ENCODE measurements at places on chromosomes 7 and 10.

DNA sequence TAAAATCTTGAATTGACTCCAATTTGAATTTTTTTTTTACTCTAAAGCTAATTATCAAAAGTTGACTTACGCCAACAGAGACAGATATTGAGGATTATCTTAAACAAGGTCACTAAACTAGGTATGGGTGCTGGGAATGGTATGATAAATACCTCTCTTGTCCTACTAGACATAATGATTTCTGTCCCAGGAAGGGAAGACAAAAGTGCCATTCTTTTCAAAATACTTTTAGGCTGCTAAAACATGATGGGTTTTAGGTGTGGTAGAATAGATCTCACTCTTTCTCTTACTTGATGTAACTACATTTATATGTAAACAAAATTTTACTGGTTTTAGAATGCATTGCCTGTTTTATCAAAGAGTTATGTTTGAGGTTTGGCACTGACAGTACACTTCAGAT is 15.1 kb downstream of the TMEM60 start:
- no peak for DNase-seq

DNA sequence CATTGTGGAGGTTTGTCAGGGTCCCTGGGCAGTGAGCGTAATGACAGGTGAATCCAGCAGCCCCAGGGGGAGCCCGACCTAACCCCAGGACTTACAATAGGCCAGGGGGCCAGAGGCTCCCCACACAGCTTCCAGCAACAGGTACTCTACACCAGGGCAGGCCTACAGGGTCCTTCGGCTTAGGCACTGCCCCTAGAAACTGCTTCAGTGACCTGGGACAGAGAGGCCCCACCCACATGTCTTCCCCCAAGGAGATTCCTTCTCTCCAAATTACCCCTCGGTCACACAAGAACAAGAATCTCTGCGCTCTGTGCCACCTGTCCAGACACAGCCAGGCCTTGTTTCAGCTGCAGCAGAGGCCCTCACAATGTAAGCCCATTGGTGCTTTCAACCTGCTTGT is 24.4 kb downstream of the SKIDA1 start:
- no peak for DNase-seq

DNA sequence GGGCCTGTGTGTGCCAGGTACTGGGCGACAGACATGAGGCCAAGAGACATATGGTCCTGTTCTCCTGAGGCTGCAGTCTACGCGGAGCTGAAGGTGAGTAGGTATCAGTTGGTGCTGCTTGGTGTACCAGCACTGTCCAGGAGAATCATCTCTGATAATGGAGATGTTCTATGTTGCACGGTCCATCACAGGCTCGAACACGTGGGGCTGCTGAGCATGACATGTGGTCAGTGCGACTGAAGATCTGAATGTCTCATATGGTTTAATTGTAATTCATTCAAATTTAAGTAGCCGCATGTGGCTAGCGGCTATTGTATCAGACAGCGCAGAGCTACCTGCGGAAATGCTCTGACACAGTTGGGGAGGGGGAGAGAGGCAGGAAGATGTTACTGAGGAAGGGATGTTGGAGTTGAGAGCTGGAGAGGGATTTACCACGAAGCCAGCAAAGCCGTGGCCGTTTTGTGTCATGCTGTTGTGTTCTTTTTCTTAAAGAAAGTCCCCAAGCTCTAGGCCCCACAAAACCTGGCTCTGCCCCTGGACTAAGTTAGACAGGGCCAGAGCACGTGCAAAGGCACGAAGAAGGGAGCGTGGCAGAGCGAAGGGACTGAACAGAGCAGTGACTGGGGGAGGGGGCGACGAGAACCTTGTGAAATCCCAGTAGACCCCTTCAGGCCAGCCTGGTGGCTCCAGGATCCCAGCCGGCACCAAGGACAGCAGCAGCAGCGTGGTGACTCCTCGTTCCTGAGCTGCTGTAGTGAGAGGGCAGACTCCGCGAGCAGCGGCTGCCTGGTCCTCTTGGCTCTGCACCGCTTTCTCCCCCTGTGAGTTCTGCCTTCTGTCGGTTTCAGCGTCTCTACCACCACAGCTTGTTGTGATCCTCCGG is 20.0 kb downstream of the SMKR1 start:
- no peak for DNase-seq

GRCh38 chr7:125668321-125668993 is 738.8 kb upstream of the POT1 start:
- DNase-seq = no peak

GRCh38 chr7:20033621-20034400 is 183.4 kb downstream of the MACC1 start:
- DNase-seq = no peak

DNA sequence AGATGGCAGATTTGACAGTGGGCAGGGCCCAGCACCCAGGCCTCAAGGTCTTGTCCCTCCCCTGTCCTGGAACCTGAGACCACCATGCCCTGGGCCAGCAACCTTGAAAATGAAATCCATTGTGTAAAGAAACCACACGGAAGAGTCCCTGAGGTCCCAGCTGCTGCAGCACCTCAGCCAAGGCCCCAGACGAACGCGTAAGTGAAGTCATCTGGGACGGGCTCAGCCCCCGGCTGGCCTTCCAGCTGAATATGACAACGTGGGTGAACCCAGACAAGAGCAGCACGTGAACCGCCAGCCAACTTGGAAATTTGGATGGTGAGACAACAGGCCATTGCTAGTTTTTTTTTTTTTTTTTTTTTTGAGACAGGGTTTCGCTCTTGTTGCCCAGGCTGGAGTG is 70.3 kb downstream of the CYTH3 start:
- DNase-seq = no peak

- no peak for DNase-seq
Measured at GRCh38 chr10:115295213-115295805, 202.1 kb downstream of the ATRNL1 start.

GRCh38 chr7:3918576-3918975 is 617.5 kb downstream of the SDK1 start:
- DNase-seq = no peak

DNA sequence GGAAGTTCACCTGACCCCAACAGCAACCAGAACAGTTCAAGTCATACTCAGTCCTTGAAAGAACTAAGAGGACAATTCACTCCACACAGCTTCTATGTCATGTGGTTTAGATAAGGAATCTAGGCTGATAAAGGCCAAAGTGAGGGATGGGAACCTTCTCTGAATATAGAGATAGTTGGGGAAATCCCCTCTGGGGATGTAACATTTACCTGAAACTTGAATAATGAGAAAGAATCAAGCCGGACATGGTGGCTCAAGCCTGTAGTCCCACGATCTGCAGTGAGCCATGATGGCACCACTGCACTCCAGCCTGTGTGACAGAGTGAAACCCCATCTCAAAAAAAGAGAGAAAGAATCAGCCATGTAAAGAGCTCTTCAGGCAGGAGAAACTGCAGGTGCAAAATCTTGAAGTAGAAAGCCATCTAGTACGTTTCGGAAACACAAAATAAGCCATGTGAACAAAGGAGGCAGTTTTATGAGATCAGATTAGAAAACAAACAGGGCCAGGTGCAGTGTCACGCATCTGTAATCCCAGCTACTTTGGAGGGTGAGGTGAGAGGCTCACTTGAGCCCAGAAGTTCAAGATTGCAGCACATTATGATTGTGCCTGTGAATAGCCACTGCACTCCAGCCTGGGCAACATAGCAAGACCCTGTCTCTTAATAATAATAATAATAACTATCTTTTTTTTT is 4.5 kb upstream of the DNMBP start:
- no peak for DNase-seq

GRCh38 chr7:30322271-30323005 is 38.0 kb downstream of the ZNRF2 start:
- peak; percentile 63 for DNase-seq

DNA sequence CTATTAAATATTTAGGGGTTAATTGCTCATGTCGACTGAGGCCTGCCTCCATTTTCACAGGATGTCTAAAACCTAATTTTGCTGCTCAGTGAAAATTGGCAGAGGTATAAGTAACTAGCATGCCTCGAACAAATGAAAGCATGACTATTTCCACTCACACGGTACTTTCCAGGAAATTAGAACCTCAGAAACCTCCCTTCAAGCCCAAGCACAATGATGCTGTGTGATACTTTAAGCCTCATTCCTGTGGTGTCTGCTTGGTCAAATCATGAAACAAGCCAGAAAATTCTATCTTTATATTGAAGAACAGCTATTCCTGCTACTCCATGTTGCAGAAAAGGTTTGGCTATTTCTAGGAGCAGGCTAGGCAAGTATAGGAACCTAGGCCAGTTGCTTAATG is 203.0 kb downstream of the SORCS3 start:
- DNase-seq = no peak

DNA sequence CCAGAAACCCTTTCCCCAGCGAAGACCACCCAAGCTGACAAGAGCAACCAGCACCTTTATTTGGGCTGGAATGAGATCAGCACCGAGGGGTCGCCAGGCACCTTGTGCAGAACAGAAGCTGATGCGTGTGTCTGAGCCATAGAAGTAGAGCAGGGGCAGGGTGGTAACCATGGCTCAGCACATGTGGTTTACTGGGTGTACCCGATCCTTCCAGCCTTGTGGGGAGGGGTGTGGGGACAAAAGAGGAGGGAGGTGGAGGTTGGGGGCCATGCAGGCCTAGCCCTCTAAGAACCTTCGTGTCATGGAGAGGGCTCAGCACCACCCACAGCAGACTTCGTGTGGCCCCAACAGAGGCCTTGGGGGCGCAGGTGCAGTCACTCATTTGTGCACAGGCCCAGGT is 84.0 kb upstream of the GTF2I start:
- DNase-seq = no peak

DNA sequence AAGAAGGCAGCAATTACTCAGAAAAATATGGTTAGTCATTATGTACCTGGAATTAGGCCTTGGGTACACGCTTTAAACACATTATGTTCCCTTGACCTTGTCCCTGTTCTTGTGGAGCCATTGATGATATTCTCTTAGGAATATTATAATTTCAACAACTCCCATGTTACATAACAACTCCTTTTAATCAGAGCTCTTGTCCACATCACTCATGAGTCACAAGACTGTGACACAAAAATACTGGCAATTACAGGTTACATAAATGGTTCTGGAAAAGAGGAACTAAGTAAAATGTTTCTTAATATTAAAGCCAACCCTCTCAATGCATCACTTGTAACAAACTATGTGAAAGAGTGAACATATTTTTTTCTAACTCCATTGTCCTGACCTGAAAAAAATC is 143.8 kb upstream of the PCLO start:
- DNase-seq = no peak

GRCh38 chr10:124464028-124464965 is 2.7 kb downstream of the LHPP start:
- no peak for DNase-seq

GRCh38 chr7:78379148-78379547 is 580.6 kb downstream of the PHTF2 start:
- no peak for DNase-seq

- DNase-seq = no peak
Measured at GRCh38 chr10:4212111-4212630, 427.2 kb upstream of the KLF6 start.

DNA sequence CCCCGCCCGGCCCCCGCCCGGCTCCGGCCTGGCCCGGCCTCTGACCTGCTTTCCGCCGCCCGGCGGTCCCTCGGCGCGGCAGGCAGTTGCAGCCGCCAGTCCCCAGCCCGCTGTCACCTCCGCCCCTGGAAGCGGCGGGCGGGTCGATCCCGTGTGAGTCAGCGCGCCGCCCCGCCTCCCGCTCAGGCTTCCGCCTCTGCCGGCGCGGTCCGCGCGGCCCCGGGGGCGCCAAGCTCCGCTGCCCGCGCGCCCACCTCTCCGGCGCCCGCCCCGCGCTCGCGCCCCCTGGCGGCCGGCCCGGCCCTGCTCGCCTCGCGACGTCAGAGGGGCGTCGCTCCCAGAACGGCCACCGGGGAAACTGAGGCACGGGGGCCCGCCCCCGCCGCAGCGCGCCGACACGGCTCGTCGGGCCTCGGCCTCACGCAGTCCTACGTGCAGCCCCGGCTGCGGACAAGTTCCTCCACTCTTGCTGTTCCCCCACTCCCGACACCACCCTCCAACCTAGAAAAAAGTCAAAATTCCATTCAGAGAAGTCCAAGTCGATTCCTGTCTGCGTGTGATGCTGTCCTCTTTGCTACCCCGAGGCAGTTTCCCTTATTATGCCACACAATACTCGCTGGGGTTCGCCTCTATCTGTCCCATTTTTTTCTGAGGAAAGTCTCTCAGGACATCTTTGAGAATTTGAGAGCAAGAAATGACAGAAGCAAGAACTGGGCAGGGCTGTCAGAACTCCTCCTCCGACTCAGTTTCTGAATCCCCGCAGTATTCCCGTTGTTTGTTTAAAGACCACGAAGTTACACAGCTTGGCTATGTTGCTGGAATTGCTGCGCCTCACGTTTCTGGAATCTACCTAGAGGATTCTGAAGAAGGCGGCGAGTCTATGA is at the start of gene DNMBP:
Gene DNMBP, minus strand, starts transcription at position 155 of the 884 bp plus-strand sequence. CDS start 37,823 bp downstream, outside the sequence.
- peak; percentile 16 for DNase-seq

DNA sequence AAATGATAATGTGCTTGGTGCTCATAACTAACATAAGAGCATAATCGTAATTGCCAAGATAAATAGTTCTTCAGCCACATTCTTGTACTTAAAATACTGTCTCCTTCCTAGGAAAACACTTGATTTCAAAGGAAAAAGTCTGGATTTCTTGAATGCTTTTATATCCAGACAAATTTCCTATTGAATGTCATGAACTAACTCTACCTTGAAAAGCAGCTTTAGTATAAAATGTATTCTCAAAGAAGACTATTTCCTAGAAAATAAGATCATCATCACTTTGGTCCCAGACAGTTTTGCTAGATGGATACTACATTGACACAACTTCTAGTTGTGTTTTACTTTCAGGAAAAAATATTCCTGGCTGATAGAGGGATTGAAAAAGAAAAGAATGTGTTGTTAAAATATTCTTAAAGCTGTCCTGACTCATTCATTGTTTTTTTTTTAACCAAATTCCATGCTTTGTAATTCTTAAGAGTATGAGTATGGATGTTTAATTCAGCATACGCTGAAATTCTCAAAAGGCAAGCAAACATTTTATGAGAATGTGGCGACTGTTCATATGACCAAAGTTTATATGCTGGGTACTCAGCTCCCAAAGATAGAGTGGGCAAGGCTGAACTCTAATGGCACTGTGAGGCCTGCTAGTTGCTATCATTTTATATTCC is 106.1 kb downstream of the PPP1R3A start:
- DNase-seq = no peak

- DNase-seq = no peak
Measured at GRCh38 chr10:13990946-13991345, 339.8 kb downstream of the FRMD4A start.

DNA sequence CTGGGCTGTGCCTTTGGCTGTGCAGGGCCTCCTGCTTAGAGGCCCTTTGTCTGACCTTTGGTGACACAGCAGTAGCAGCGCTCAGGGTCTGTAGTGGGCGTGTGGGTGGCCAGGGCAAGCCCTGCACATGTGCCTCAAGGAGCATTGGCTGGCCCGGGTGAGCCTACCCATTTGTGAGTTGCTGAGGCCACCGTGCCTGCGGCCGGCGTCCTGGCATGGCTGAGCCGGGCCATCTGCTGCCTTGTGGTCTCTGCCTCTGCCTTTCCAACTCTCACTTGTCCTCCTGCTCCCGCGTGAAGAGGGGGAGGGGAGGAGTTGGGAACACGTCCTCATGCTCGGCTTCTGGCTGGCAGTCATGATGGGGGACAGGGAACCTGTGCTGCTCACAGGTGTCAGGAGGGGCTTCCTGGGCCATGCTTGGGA is 9.2 kb upstream of the ORAI2 start:
- DNase-seq = no peak
